ENCODE measurements at places on chromosomes 16 and 17.

DNA sequence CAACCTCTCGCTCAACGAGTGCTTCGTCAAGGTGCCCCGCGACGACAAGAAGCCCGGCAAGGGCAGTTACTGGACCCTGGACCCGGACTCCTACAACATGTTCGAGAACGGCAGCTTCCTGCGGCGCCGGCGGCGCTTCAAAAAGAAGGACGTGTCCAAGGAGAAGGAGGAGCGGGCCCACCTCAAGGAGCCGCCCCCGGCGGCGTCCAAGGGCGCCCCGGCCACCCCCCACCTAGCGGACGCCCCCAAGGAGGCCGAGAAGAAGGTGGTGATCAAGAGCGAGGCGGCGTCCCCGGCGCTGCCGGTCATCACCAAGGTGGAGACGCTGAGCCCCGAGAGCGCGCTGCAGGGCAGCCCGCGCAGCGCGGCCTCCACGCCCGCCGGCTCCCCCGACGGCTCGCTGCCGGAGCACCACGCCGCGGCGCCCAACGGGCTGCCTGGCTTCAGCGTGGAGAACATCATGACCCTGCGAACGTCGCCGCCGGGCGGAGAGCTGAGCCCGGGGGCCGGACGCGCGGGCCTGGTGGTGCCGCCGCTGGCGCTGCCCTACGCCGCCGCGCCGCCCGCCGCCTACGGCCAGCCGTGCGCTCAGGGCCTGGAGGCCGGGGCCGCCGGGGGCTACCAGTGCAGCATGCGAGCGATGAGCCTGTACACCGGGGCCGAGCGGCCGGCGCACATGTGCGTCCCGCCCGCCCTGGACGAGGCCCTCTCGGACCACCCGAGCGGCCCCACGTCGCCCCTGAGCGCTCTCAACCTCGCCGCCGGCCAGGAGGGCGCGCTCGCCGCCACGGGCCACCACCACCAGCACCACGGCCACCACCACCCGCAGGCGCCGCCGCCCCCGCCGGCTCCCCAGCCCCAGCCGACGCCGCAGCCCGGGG lies 1.3 kb downstream of the FOXC2 start:
- no peak for DNase-seq

- no peak for DNase-seq
Measured at GRCh38 chr16:4825196-4825595, 21.9 kb downstream of the GLYR1 start.

GRCh38 chr17:33526717-33527116 lies 233.6 kb upstream of the ASIC2 start:
- no peak for DNase-seq

GRCh38 chr16:57038166-57038565 lies 48.8 kb downstream of the NLRC5 start:
- DNase-seq: no peak

GRCh38 chr17:80422276-80422675 lies 7.3 kb downstream of the ENDOV start:
- DNase-seq: no peak

DNA sequence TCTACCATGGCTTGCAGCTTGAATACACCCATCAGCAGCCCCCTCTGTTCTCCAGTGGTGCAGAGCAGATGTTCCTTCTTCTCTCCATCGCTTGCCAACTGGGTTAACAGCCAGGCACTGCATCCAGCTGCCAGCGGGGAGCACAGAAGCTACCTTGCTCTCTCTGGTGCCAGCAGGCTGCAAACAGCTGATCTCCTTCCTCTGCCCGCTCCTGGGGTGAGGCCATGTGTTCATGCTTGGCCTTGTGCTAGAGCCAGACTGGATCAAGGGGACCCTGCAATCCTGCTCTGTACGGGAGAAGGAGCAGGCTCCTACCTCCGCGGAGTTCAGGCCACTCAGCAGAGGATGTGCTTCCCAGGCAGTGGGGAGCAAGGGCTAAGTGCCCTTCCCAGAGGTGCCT lies 24.1 kb upstream of the ENGASE start:
- DNase-seq: no peak

DNA sequence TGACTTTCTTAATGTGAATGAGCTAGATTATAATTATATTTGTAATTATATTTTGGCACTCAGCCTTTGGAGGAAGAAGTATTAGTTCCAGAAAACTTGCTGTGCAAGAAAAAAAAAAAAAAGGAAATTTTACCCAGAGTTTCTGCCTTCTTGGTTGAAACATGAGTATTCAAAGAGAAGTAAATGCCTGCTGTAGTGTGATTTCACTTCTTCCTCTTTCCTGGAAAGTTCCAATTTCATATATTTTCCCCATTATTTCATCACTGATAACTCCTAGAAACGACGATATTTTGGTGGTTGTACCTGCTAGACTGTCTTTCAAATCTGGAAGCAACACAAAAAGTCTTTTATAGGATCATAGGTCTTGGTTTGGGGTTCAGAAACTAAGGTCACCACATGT lies 20.4 kb upstream of the MPHOSPH6 start:
- DNase-seq: no peak

GRCh38 chr16:56855201-56855600 lies 9.8 kb upstream of the SLC12A3 start:
- DNase-seq: no peak

DNA sequence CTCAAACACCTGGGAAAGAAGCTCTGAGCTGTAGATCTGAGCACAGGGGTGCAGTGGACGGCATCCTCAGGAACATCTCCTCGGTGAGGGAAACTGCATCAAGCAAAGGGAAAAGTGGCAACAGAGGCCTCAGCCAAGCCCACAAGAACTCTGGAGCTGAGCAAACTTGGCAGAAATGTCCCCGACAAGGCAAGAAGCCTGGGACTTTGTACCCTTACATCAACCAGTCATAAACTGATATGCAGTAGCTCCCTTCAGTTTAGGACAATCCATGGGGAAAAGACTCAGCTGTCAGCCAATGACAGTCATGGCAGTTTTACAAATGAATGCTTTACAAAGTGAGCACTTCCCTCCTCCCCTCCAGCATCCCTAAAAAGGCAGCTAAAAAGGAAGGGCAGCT lies 210.0 kb upstream of the DYNLRB2 start:
- no peak for DNase-seq

- no peak for DNase-seq
Measured at GRCh38 chr17:62084585-62084984, 19.5 kb upstream of the MED13 start.

DNA sequence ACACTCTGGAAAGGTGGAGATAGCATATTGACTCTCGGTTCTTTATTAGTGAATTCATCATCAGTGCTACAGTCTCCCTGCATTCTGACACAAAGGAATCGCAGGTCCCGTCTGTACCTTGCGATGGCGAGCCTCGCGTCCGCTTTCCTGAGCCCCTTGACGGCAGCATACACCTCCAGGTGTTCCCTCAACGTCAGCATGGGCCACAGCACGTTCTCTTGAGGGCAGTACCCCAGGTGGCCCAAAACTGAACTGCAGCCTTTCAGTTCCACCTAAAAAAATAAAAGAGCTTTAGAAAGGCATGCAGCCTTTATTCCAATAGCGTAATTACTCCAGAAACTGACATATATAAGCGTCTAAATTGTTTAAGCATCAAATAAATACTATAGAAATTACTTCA lies 24.2 kb upstream of the ABCA9 start:
- DNase-seq: no peak

DNA sequence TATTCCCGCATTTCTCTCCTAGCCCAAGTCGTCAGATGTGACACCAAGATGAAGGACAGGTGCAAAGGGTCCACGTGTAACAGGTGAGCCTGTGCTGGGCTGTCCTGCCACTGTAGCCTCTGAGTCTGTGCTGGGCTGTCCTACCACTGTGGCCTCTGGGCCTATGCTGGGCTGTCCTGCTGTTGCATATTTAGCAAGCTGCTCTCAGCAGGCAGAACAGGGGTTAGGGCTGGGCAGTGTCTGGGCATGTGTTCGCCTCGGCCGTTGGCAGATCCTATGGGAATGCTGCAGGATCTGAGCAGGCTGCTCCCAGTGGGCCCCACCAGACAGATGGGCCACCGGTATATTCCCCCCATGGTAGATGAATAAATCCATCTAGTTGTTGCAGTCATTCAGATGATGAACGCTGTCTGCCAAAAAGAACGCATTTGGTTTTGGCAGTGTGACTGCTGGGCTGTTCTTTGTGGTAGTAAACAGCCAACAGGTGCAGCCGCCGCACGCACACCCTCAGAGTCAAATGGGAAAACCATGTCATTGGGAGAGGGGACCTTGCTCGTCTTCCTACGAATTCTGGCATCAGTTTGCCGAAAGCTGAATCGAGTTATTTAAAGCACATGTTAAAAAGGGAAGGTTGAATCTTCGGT lies 49.2 kb downstream of the CRISPLD2 start:
- DNase-seq: no peak

- DNase-seq: no peak
Measured at GRCh38 chr17:66636111-66636510, 198.8 kb upstream of the CACNG5 start.

DNA sequence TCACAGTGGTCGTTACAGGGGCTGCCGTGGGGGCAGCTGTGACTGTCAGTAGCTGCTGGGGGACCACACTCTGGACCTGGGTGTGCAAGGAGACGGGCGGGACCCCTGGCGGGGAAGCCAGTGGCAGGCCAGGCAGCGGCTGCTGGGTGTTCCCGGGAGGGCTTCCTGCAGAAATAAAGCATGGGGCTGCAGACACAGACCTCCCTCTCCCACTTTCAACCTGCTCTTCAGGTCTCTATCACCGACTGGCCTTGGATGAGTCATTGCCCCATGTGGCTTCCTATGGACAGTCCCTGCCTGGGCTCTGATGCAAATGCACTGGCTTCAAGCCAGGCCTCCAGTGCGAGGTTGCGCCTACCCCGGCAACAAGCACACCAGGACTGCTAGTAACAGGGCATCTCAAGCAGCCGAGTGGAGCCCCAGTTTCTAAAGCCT lies 17.2 kb downstream of the SREBF1 start:
- DNase-seq: no peak

DNA sequence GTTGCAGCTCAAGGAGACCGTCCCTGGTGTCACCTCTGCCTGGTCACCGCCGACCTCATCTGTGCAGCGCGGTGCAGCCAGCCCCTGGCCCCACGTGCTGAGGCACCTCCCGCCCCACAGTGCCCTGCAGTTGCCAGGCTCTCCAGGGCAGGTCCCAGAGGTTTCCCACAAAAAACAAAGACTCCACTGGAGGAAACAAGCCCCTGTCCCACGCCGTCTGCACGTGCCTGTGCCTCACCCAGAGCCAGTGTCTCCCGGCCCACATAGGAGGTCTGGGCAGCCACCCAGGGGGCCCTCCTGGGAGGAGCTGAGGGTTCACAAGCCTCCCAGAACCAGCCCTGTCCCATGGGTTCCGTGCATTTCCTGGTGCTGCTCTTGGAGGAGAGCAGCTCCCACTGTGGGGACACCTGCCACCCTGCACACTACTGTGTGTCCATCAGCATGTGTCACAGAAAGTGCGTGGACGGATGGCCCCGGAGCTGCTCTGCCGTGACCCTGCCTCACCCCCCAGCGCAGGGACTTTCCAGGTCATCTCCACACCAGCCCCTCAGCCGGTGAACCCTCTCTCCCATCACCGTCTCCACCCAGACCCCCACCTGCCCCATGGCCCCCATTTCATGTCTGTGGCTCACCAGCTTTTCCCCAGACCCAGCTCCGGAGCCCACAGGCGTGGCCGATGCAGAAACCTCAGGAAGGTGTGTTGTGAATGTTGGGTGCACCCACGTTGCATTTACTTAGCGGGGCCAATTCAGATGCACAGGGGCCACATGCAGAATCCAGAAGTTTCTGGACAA lies 17.0 kb upstream of the CDH15 start:
- DNase-seq: no peak
